Fibroblast of skin of scalp (primary cell): ENCODE measurements at places on chromosomes 4 and X.
A peak's percentile ranks its signal among the peaks of the same experiment; 100 is the strongest.

DNA sequence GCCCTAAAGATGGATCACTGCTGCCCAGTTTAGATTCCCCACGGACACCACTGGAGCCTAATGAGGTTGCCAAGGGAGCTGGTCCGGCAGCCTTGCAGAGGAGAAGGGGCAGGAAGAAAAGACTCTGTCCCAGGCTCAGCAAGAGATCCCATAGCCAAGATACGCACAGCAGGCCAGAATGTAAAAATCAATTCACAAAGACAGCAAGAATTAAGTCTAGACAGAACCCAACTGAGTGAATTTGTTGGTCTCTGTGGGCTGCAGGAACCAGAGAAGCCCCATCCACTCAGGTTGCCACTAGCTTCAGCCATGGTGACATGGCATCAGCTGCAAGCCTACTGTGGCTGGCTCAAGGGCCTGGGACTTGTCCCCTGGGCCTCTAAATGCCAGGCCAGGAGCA, 22.9 kb downstream of the TSC22D3 start:
- no peak for DNase-seq

- peak; percentile 98 for DNase-seq
Observed at GRCh38 chr4:118765399-118765798, 70.5 kb downstream of the SEC24D start.

GRCh38 chr4:1459722-1460511, 53.7 kb upstream of the NKX1-1 start:
- no peak for DNase-seq

DNA sequence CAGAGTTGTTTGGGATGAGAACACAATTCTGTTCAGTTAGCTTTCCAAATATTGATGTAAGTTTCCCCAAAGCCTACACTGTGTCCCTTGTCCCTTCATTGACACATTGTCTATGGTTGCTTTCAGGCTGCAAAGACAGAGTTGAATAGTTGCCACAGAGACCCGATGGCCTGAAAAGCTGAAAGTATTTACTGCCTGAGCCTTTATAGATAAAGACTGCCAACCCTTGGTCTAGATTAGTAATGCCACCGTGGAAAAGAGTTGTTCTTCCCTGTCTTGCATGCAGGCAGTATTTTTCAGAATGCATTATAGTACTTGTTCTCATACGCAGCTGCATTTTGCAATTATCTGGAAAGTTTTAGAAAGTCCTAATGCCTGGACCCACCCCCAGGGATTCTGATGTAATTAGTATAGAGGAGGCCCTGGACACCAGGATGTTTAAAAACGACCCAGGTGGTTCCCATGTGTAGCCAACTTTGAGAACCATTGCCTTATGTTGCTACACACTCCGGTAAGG, 180.8 kb downstream of the FRMPD4 start:
- DNase-seq, result no peak

- no peak for DNase-seq
Observed at GRCh38 chrX:140104760-140105159, 139.4 kb upstream of the CXorf66 start.

- peak; percentile 82 for DNase-seq
Observed at GRCh38 chrX:12370497-12370986, 232.3 kb downstream of the FRMPD4 start.

- DNase-seq, result no peak
Observed at GRCh38 chr4:170374770-170375169, 285.0 kb upstream of the AADAT start.

DNA sequence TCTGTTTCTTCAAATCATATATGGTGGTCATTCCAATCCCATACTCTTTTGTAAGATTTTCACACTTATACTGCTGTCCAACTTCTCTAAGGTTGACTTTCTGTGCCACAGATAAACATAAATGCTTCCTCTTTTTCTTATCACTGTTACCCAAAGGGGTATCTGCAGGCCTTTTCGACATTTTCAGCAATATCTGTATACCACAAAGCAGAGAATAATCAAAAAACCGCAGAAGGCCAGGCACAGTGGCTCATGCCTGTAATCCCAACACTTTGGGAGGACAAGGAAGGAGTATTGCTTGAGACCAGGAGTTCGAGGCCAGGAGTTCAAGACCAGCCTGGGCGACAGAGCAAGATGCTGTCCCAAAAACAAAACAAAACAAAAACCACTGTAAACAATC, 3.1 kb upstream of the RFC1 start:
- no peak for DNase-seq

GRCh38 chr4:181592221-181592745, 650.9 kb upstream of the TENM3 start:
- DNase-seq, result peak; percentile 44

DNA sequence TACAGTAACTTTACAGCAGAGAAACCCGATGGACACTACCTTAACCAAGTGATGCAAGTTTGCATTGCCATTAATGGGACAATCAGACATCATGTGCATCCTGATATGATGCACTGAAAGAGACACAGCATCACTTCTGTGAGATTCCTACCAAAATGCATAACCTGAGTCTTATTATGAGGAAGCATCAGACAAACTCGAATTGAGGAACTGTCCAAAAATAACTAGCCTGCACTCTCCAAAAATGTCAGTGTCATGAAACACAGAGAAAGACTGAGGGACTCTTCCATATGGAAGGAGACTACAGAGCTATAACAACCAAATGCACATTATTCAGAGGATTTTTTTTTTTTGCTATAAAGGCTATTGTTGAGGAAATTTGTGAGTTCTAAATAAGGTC, 66.6 kb upstream of the IQSEC2 start:
- no peak for DNase-seq

DNA sequence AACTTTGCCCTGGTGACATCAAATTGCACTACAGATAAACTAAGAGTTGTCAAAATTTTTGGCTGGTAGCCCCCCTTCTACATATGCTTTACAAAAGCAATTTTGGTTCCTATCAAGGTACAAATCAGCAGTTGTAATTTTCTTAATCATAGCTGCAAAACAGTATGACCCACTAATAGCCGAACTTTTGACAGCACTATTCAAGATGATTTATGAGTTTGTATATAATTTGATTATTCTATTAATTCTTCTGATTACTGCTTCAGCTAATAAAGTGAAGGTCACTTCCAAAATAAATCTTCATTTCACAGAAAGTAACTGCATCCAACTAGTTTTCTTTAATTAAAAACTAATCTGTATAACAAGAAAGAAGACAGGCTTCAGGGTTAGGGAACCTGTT, 119.6 kb downstream of the CHM start:
- DNase-seq, result no peak

DNA sequence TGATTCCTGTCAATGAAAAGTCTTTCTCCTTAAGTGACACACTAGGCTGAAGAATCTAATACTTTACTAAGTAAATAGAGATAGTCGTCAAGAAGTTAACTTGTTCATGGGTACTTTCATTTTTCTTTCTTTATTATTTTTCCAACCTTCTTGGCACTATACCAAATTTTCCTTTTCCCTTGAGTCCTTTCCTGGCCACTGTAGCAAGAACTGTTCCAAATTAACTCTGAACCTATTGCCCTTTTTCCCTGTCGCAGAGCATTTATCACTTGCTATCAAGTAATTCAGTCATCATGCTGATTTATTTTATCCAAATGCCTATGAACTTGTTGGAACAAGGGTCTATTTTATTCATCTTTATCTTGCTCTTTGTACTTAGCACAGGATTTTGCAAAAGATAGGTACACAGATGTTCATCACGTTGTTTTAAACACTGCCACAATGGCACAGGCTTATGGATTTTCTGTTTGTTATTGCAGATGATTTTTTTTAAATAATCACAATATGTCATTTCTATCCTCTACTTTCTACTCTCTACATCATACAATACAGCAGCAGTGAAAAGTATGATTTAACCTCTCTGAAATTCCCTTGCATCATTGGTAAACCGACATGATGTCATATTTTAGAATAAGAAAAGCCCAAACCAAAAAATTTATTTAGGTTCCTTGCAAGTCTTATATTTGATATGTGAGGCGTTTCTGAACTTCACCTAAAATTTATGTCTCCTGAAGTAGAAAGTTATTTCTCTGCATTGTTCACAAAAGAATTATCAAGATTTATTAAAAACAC, 2352.3 kb downstream of the PCDH7 start:
- DNase-seq, result peak; percentile 55

DNA sequence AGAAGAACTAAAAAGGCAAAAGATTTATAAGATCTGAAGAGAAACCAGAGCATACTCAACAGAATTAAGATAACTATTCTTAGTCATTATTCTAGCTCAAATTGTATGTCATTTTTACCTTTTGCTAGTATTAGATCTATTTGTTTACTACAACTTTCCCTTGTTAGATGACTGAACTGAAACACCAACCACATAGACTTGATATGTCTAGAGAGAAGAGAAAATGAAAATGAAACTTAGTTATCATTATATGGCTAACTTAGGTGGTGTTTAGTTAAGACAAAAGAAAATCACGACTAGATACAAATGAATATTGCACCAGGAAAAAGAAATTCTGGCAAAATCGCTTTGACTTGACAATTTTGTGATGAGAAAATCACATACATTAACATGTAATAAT, 690.8 kb downstream of the PCDH18 start:
- no peak for DNase-seq
